ENCODE measurements at places on chromosomes 13 and 19.

DNA sequence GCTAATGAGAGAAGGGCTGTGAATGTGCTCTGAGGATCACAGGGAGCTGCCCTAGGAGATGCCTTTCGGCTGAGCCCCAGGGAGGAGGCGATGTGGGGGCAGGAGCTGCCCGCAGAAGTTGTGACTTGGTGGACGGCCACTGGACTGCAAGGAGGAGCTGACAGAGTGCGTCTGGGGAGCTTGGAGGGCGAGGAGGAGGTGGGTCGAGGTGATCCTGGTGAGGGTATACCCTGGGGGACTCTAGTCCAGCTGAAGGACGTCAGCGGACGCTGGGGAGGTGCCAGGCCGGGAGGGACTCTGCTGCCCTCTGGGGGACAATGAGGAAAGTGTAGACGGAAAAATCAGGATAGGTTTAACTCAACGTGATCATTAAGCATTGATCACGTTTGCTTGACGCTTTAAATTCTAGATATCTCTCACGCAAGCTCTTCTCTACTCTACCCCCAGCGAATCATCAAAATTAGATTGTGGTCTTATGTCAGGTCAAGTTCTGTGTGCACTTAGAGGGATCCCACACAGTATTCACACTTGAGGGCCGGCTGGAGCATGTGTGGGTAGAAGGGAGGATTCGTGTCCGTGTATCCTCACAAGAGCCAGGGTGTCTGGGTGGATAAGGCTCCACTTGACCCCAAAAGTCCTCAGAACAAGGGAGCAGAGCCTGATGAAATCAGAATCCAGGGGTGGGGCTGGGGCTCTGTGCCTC, 3.3 kb upstream of the CEACAM7 start:
- no peak for DNase-seq

GRCh38 chr13:39411511-39411910, 191.5 kb downstream of the LHFPL6 start:
- DNase-seq, result no peak

DNA sequence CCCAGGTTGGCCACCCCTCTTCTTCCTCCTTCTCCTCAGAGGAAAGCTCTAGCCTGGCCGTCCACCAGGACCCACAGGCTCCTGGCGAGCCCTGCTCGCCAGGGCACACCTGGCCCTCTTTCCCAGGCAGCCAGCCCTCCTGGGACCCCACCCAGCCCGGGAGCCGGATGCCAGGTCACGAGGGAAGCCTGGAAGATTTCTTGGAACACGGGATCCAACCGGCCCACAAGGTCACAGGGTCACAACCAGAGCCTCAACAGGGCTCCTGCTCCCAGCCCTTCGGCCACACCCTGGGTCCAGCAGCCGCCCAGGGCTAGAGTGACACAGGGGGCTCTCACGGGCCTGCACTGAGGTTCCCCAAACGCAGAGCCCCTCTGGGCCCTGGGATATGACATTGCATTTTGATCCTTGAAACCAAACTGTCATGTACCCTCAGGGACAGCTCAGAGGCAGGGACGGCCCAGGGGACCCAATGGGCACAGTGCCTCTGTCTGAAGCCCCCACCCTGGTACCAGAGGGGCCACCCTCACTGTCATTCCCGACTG, 5.5 kb downstream of the MKNK2 start:
- no peak for DNase-seq

- no peak for DNase-seq
Observed at GRCh38 chr13:21316376-21316775, 139.9 kb downstream of the MRPL57 start.

- peak; percentile 68 for DNase-seq
Observed at GRCh38 chr13:106649495-106649894, 81.6 kb upstream of the ARGLU1 start.

DNA sequence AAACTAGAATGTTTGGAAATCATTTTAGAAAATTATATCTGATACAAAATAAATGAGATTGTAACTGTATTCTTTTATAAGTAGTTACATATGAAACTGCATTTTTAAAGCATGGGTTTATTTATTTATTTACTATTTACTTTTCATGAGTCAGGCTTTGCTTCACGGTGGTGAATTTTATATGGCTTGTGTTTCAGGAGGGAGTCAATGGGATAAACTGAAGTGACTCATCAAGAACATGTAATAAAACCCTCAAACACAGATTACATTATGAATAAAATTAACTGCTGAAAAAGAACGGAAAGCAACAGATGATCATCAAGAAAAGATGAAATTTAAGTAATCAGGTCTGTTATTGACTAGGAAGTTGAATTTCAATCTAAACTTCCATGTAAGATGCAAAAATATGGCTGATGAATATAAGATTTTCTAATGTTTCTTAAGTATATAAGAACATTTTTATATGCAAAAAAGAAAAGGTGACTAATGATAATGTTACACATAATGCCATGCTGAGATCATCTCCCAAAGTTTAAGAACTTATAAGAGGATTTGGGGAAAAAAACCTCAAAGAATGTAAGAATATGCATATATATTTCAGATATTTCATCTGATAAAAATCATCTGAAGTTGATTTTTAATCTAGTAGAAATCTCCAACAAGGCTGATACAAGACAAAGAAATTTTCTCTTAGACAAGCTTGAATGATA, 383.6 kb downstream of the SLITRK1 start:
- peak; percentile 58 for DNase-seq

DNA sequence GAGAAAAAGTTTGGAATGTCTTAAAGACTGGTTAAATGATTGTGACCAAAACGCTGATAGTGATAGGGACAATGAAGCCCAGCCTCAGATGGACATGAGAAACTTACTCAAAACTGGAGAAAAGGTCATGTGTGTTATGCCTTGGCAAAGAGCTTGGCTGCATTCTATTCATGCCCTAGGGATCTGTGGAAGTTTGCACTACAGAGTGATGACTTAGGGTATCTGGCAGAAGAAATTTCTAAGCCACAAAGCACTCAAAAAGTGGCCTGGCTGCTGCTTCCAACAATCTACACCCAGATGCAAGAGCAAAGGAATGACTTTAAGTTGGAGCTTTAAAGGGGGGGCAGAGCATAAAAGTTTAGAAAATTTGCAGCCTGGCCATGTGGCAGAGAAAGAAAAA, 521.3 kb downstream of the UQCRFS1 start:
- DNase-seq, result no peak

DNA sequence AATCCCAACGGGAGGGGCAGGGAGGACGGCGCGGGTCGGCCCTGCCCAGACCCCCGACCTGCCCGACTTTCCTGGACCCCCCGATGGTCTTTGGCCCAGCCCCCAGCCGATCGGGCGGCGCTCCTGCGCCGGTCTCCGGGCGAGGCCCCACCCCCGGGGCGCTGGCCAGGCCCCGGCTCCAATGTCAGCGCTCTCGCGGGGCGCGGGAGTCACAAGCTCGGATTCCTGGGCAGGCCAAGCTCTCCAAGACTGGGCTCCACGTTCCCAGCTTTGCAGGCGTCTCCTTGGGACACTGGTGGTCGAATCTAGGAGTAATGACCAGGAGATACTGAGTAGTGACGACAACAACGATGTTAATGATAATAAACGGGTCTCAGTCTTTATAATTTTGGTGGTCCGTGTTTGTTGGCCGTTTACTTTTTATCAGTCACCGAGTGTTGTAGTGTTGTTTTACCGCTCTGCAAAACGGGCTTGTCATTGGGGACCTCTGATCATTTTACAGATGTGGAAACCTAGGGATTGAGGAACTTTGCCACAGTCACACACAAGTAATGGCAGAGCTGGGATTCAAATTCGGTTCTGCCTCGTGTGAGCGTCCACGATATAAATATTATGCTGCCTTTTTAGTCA, 545 bp downstream of the RAD23A start:
- DNase-seq, result peak; percentile 72

DNA sequence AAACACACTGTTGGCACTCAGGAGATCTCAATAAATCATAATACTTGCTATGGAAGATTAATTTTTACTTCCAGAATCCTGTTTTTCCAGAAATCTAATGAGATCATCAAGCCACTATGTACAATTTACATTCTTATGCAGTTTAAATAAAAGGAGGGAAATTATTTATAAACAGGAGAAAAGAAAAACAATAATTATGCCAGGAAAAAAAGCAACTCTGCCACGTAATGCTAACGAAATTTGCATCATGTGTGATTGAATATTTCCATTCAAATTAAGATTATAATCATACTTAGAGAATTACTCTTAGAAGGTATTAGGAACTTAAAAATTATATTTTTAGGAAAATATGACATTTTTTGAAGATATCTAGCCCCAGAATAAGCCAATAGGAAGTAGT, 13.0 kb downstream of the FAM124A start:
- DNase-seq, result no peak

- DNase-seq, result peak; percentile 47
Observed at GRCh38 chr13:49495783-49496762, at the start of gene PHF11. PHF11 (plus strand) TSS chr13:49495953; CDS start chr13:49496002, 49 bp downstream.

- no peak for DNase-seq
Observed at GRCh38 chr13:105952233-105952972, 583.1 kb downstream of the EFNB2 start.

DNA sequence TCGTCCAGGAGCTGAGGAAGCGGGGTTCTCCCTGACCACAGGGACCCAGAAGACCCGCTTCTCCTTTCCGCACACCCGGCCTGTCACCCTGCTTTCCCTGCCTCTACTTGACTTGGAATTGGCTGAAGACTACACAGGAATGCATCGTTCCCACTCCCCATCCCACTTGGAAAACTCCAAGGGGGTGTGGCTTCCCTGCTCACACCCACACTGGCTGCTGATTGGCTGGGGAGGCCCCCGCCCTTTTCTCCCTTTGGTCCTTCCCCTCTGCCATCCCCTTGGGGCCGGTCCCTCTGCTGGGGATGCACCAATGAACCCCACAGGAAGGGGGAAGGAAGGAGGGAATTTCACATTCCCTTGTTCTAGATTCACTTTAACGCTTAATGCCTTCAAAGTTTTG, 18.9 kb downstream of the VASP start:
- no peak for DNase-seq

GRCh38 chr19:51607077-51607476, 23.1 kb downstream of the SIGLEC5 start:
- DNase-seq, result no peak

DNA sequence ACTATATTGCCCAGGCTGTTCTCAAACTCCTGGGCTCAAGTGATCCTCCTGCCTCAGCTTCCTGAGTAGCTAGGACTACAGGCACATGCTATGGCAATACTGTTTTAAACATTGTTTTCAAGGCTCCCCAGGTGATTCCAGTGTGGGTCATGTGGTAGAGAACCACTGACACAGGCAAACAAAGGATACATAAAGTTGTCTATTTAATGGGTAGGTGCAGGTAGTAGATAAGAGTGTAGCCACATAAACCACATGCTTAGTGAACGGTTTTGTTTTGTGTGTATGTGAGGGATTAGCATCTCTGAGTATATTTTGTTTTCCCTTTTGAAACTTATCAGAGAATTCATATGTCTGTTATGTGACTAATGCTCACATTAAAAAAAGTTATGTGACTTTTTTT, 36.7 kb downstream of the USPL1 start:
- no peak for DNase-seq

DNA sequence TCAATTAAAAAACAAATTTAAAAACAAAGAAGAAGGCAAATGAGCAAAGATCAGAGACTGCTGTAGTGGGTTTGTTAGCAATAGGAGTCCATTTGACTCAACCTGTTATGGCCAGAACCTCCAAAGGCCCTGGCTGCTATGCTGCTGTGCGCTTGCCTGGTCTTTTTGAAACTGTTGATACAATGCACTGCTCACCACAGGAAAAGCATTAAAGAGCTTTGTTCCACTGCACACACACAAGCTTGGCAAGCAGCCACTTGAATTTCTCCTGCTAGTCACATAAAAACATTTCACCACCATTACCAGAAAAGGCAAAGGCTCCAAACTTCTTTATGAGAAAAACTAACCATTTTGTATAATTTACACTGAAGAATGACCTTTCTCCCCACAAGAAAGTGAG, 132.2 kb downstream of the FREM2 start:
- DNase-seq, result peak; percentile 24

- no peak for DNase-seq
Observed at GRCh38 chr13:113559901-113560644, 24.5 kb upstream of the TFDP1 start.

DNA sequence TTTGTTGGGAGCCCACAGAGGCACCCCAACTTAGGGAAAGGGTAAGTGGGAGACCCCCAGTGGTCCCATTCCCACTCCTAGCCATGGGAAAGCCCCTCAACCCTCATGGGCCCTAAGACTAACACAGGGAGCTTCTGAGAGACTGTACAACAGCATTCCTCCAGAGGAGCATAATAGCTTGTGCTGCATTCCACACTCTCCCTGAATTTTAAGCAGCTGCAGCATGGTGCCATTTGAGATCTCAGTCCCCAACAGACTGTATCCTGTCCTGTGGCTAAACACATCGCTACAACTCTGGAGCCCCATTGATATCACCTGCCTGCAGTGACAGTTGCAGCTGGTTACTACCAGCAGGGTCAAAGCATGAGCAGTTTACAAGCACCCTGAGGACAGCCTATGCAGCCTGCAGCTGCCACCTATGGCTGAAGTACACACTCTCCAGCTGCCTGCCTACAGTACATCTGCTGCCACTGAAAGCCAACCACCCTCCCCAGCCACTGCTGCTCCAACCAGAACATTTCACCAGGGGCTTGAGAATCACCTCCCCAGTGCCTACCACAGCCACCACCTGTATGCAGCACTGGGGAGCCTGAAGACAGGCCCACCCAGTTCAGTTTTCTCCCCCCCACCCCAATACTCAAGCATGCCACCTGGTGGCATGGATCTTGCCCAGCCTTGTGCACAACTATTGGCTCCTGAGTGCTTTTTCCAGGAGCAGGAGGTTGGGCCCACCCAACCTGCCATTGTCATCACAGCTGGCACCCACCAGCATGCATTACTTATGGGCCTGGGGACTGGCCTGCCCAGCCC, 557.3 kb downstream of the GPC5 start:
- no peak for DNase-seq

GRCh38 chr13:102847272-102848234, 1.7 kb downstream of the ERCC5 start:
- peak; percentile 36 for DNase-seq

- peak; percentile 72 for DNase-seq
Observed at GRCh38 chr19:45667620-45668341, at the start of gene GIPR. GIPR (plus strand) TSS chr19:45668221; CDS start chr19:45669521, 1,300 bp downstream.

DNA sequence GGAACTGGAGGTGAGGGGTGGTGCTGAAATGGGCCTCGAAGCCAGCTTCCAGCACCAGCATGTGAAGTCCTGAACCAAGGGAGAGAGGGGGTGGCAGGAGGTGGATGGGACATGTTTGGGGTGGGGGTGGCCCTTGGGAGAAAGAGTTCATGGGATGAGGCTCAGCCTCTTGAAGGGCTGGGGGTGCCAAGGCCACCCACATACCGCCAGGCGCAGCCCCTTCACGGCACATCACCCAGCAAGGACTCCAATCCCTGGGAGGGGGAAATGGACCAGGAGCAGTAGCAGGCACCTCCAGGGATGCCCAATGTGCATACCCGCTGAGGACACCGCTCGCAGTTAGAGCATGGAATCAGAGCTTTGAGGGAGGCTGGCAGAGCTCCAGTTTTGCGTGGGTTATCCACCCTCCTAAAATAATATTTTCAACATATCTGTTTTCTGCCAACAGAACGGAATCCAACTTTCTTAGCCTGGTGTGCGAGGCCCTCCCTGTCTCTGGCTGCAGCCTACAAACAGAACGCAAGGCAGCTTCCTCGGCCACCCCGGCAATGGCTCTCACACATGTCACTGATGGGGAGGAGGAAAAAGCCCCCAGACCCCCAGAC, 140.5 kb upstream of the VSTM2B start:
- no peak for DNase-seq

GRCh38 chr19:29923653-29924052, 18.4 kb upstream of the URI1 start:
- DNase-seq, result no peak

Data from foreskin keratinocyte (primary cell).